ENCODE measurements at places on chromosomes 5 and 9.

- peak; percentile 36 for DNase-seq
Observed at GRCh38 chr9:73129941-73130685, 21.6 kb upstream of the ANXA1 start.

DNA sequence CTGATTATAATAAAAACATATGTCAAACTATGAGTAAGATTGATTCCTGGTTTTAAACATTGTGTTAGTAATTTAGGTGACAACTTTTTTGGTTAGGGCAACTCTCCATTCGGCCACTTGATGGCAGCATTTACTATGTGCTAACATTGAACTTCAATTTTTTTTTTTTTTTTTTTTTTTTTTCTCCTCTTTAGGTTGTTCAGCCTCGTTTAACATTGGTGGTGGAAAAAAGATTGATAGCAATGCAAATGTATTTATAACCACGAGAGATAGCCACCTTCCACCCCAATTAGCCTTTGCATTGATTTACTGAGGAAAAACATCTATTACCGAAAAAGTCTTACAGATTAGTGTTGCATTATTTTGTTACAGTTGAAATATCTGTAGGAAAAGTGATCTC lies 159.1 kb downstream of the CSNK1G3 start:
- peak; percentile 90 for DNase-seq

- DNase-seq: no peak
Observed at GRCh38 chr5:106397700-106398099, 1273.0 kb downstream of the EFNA5 start.

GRCh38 chr5:151724360-151724759 lies 34.1 kb downstream of the ATOX1 start:
- DNase-seq: no peak

DNA sequence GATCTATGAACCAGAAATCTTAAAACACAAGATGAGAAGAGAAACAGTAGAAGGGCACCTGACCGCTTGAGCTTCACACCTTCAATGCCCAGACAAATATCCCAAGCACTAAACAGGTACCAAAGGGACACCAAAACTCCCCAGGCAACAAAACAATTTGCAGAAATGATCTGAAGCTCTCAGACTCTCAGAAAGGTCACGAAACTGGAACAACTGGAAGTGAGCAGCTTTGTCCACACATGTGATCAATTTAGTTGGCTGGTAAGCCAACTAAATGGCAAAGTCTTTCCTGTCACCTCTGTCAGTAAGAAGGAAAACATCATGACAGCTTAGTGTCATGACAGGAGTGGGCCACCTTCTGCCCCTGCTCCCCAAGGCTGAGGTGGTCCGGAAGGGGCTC lies 4.1 kb downstream of the IPPK start:
- DNase-seq: no peak

DNA sequence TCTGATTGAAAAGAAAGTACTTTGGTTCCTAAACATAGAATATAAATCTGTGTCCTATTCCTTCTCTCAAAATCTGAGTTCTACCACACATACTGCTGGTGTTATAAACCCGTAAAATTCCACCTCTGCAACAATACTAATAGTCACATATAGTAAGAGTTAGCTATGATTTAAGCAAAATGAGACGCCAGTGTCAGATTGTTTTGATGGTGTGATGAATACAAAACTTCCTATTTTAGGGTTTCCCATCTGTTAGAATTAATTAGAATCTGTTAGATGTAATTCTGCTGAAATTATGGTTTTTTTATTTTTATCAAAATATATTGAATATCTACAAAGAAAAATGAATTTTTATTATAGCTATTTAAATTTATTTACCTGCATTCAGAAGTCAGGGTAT lies 26.7 kb downstream of the ARSK start:
- DNase-seq: no peak

GRCh38 chr5:98416541-98416940 lies 356.9 kb upstream of the RGMB start:
- no peak for DNase-seq

GRCh38 chr9:98477884-98478283 lies 222.4 kb upstream of the TBC1D2 start:
- DNase-seq: no peak

DNA sequence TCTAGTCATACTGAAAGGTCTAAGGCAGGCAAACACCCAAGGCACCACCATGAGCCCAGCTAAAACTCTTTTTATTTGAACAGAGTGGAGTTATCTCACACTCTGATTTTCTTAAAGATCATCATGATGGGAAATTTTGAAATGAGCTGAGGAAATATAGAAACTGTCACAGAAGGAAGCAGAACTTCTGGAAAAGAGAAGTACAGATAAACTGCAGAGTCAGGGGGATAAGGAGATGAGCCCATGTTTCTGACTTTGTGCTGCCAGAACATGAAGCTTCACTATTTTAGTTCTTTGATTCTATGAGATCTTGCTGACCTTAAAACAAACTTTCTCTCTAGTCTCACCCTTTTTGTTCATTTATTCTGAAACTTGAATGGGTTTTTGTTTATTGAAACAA lies 406.5 kb upstream of the EDIL3 start:
- no peak for DNase-seq

- no peak for DNase-seq
Observed at GRCh38 chr5:95022967-95023695, 261.8 kb downstream of the MCTP1 start.

- DNase-seq: no peak
Observed at GRCh38 chr9:98428454-98428853, 173.0 kb upstream of the TBC1D2 start.

- peak; percentile 35 for DNase-seq
Observed at GRCh38 chr9:134570151-134570621, 71.4 kb upstream of the COL5A1 start.

GRCh38 chr5:14250748-14251701 lies 107.9 kb downstream of the TRIO start:
- no peak for DNase-seq

- peak; percentile 90 for DNase-seq
Observed at GRCh38 chr9:15722888-15723287, 170.0 kb downstream of the CCDC171 start.

DNA sequence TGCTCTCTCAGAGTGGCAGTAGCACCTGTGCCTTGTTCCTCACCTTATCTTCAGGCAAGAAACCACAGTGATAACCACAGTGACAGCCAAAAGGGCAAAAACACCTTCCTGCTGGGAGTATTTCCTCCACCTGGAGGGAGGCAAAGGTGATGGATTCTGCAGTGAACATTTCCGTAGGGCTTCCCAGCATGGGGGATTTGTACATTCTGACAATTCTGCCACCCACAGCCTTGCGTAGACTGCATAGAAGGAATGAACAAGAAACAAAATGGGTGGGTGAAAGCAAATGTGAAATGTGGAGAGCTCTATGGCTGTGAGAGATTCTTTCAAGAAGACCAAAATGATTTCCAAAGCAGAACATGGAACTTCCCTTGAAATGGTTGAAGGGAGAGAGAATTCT lies 111.4 kb downstream of the ZNF462 start:
- DNase-seq: no peak

- DNase-seq: peak; percentile 49
Observed at GRCh38 chr5:147084702-147085101, 150.1 kb upstream of the STK32A start.

- no peak for DNase-seq
Observed at GRCh38 chr5:155019601-155020226, 6.2 kb downstream of the KIF4B start.

DNA sequence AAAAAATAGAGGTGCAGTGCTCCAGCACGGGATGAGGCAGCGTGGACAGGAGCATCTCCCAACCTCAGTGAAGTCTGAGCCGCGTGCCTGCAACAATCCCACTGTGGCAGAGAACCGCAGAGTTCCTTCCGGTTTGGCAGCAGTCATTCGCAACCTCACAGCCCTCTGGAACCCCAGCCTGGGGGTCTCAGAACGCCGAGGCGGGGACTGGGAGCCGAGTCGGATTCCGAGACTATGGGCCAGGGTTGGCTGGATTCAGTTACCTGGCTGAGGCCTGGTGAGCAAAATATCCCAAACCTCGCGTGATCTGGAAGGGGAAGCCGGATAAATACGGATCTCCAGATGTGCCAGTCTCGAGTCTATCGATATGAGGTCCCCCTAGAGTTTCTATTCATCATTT lies 27.0 kb downstream of the CDKN2A start:
- DNase-seq: no peak

DNA sequence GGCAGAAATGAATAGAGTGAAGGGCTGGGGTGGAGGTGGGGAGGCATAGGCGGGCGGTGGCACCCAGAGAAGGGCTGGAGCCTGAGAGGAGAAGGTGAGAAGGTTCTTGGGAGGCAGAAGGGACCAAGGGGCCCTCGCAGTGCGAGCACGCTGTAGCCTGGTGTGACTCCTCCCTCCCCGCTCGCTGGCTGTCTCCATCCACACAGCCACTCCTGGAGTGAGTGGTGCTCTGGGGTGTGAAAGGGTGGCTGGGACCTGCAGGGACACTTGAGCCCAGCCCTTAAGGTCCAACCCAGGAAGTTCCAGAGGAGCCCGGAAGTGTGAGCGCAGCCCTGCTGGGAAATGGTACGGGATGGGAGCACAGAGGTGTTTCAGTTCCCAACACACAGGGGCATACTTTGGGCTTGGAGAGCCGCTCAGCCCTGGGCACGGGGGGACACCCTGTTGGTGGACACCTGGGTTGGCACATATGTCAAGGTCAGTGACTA lies 9.3 kb upstream of the SCGB3A1 start:
- DNase-seq: no peak

GRCh38 chr5:155113888-155114287 lies 100.3 kb downstream of the KIF4B start:
- DNase-seq: no peak

DNA sequence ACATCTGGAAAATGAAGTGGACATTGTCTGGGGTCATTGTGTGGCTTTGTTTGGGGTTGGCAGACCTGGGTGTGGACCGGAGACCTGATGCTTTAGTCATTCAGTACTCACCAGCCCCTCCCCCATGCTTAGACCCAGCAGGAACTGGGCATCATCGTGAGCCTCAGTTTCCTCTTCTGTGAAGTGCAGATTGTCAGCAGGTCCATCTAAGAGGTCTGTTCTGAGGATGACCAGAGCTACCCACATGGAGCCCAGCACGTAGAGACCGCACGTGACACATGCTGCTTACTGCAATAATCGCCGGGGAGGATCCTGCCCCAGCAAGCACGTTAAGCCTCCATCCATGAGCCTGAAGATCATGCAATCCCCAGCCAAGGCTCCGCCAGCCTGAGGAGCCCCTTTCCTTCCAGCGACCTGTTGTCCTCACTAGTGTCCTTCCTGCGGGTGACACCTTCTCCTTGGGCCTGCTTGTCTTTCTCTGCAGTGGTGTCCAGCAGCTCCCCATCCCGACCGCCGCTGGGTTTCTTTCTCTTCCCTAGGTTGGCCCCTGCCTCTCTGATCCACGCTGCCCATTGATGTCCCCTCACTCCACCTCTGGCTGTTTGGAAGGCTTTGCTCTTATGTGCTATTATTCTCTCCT lies 26.7 kb upstream of the IRX4 start:
- DNase-seq: no peak

DNA sequence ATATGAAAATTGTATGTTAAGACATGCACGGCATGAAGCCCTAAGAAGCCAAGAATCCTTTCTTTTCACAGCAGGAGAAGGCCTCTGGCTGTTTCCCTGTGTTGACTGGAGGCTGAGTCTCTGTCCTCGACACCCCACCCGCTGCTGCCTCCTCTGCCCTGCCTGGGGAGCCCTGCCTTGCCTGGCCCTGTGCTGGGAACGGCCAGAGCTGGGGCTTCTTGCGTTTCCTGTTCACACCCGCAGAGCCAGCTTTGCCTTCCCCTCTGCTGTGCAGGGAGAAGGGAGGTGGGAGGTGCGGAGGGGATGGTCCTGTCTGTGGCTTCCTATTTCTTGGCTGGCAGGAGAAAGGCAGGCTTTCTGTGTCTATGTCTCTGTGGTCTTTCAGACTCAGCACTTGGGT lies 6.9 kb upstream of the GMCL2 start:
- no peak for DNase-seq

- no peak for DNase-seq
Observed at GRCh38 chr5:118220556-118221195, 767.7 kb downstream of the DTWD2 start.

- peak; percentile 96 for DNase-seq
Observed at GRCh38 chr9:114316605-114317230, 6.2 kb upstream of the ORM1 start.

DNA sequence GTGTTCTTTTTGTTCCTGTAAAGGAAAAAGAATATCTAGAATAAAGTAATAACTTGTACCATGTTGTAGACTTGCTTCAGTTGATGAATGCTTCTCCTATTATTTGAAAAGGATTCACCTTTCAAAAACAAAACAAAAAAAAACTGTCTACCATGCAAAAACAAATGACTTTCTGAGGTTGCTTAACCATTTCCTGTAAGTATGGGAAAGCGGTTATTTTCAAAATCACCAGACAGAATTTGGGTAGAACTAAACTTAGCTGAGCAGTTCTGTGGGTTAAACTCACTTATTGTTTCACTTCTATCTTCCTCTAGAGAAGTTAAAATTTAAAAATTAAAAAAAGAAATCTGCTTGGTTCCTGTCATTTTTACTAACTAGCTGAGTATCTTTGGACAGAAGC lies 25.2 kb downstream of the LNPEP start:
- no peak for DNase-seq

All from eye (tissue), 1 donor.